ENCODE measurements at places on chromosomes 6 and 20. TPM values are rescaled to one million over a fixed set of nuclear protein-coding genes. Genes with fewer than 3 reads are reported as not detected.

The EFCAB8 gene
- total RNA-seq, result not detected

The MCM9 gene
- 14.1 TPM for total RNA-seq

The HLA-DOA gene
- total RNA-seq, result not detected

The GPSM3 gene
- 1.7 TPM for total RNA-seq

The NKAPL gene
- 0.48 TPM for total RNA-seq

The SPATA25 gene
- total RNA-seq, result 0.72 TPM

The CCN6 gene
- 0.72 TPM for total RNA-seq

The GPR63 gene
- 0.72 TPM for total RNA-seq

The MYBL2 gene
- total RNA-seq, result 0.21 TPM

The CDH22 gene
- not detected for total RNA-seq

The FNDC11 gene
- total RNA-seq, result 3.1 TPM

The FAM209B gene
- not detected for total RNA-seq

The BTBD9 gene
- 8.1 TPM for total RNA-seq

The WDR27 gene
- 11.1 TPM for total RNA-seq

The TULP4 gene
- total RNA-seq, result 166 TPM

The LAMA4 gene
- total RNA-seq, result 1.4 TPM

The TRIM31 gene
- not detected for total RNA-seq

The LPIN3 gene
- total RNA-seq, result 11.8 TPM

The PGBD1 gene
- total RNA-seq, result 2.8 TPM

The KCNB1 gene
- total RNA-seq, result not detected

Measured in tracheal epithelial cell (primary cell).